ENCODE measurements at places on chromosomes 2 and 18.

DNA sequence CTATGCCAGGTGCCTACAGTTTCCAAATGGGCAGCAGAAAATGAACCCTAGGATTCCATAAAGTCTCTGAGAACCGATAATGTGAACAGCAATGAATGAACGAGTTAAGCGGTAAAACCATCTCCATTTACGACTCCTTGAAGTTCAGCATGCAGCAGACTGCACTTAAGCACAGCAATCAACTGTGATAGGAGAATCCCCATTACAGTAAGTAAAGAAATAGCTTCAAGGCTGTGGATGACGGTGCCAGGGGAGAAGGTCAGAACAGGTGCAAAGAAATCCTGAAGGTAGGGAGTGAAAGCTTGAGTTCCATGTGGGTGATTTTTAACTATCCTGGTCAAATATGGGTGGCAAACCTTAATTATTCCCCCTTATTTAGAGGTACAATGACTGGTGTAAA is 444.4 kb downstream of the NCKAP5 start:
- DNase-seq = no peak

DNA sequence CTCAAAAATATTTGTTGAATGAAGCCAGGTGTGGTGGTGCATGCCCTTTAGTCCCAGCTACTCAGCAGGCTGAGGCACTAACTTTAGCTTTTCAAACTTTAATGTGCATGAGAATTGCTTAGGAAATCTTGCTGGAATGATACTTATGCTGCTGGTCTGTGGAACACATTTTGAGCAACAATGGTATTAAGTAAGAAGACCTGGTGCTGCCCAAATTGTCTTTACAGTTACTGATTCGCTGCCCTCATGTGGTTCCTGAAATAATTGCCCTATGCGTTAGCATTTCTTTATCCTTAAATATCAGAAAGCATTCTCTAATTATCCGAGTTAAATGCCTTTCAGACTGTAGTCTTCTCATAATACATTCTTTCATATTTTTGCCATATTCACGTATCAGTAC is 76.0 kb upstream of the SESTD1 start:
- DNase-seq = peak; percentile 40

- peak; percentile 90 for DNase-seq
Observed at GRCh38 chr2:25877431-25878360, 591 bp downstream of the ASXL2 start.

GRCh38 chr18:75276818-75277609 is 66.4 kb downstream of the TSHZ1 start:
- no peak for DNase-seq

GRCh38 chr2:181602017-181602416 is 54.9 kb downstream of the CERKL start:
- DNase-seq = peak; percentile 23

- DNase-seq = no peak
Observed at GRCh38 chr2:181984060-181984459, 1.6 kb upstream of the PPP1R1C start.

GRCh38 chr2:86284401-86284841 is 53.0 kb downstream of the REEP1 start:
- DNase-seq = no peak

Data from NAMALWA (cell line).